ENCODE measurements at places on chromosomes 5 and 9.

DNA sequence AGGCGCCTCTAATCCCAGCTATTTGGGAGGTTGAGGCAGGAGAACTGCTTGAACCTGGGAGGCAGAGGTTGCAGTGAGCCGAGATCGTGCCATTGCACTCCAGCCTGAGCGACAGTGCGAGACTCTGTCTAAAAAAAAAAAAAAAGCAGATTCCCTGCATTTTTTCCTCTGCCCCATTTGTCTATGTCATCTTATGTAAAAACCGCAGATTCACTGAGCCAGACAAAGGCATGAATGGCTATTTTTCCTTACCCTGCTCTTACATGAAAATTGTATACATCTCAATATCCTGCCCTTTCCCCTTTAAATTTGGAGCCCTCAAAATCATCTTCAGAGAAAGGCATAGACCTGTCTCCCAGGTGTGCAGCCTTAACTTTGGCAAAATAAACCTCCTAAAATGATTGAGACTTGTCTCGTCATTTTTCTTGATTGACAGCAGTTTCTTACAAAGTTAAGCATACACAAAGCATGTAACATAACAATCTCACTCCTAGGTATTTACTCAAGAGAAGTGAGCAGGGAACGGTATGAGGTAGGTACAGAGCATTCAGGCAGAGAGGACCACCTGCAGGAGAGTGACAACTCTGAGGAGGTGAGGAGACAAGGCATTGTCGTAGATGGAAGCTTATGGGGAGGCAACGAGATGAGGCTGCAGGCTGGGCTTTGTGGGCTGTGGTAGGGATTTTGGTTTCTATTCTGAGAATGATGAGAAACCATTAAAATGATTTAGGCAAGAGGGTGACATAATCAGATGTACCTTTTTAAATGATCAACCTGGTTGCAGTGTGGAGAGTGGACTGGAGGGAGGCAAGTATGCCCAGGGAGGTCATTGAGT is 65.7 kb upstream of the IL6ST start:
- no peak for DNase-seq

- DNase-seq: no peak
Measured at GRCh38 chr9:127587966-127588365, 24.1 kb upstream of the STXBP1 start.

GRCh38 chr9:973295-973834 is 3.1 kb upstream of the DMRT3 start:
- DNase-seq: no peak

DNA sequence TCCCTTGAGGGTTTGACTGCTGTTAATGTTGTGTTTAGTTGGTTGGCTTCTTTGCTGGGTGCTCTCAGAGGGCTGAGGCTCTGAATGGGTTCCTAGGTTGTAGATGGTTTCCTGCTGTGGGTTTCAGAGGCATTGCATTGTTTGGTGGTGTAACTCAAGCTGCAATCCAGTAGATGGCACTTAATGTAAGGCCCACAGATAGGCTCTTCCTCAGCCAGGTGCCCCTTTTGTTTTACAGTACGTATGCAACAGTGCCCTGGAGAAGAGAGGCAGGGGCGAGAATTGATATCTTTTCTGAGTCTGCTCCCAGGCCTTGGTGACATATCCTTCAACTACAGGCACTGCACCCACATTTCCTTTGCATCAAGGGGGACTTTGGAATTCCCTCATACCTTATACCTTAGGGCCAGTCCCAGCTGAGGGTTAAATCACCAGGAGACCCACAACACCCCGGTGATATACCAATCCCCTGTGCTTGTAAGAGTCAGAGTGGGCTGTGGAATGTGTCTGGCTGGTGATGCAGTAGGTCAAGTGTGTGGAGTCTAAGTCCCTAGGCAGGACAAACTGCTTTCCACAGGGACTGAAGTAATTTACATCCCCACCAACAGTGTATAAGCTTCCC is 7.0 kb upstream of the UGT3A2 start:
- no peak for DNase-seq

DNA sequence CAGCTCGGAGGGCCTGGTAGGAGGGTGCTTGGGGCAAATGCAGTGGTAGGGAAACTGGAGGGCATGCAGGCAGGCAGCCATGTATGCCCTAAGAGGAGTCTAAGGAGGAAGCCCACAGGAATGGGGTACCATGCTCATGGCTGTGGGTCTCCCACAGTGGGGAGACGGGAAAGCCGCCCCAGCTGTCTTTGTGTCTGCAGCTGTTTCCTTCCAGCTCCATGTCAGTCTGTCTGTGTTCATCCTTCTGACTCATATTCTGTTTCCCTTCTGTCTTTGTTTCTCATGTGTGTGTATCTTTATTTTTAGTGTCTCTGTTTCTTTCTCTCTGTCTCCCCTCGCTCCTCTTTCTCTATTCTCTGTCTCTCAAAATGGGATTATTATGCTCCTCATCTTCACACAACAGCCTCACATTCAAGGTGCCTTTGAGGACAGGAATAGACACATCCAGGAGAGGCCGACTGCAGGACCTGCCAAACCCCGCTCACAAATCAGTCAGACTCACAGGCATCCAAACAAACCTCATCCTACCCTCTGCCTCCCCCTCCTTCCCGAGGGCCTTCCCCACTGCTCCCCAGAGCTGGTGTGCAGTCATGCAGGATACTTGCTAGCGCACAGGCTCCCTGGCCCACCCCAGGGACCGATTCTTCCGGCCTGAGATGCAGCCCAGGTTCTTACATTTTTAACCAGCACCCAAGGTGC is 68.4 kb upstream of the RARS1 start:
- no peak for DNase-seq

DNA sequence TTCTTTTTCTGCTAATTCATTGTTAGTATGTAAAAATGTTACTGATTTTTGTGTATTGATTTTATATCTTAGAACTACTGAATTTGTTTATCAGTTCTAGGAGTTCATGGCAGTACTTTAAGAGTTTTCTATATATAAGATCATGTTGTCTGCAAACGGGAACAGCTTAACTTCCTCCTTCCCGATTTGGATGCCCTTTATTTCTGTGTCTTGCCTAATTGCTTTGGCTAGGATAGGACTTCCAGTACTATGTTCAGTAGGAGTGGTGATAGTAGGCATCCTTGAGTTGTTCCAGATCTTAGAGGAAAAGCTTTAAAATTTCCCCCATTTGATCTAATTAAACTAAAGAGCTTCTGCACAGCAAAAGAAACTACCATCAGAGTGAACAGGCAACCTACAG is 20.1 kb downstream of the RCL1 start:
- DNase-seq: no peak

GRCh38 chr9:136341042-136341655 is 13.8 kb downstream of the GPSM1 start:
- no peak for DNase-seq

- DNase-seq: no peak
Measured at GRCh38 chr5:151688436-151688835, 1.7 kb upstream of the SPARC start.

- DNase-seq: no peak
Measured at GRCh38 chr9:108991479-108991878, 21.8 kb downstream of the CTNNAL1 start.

DNA sequence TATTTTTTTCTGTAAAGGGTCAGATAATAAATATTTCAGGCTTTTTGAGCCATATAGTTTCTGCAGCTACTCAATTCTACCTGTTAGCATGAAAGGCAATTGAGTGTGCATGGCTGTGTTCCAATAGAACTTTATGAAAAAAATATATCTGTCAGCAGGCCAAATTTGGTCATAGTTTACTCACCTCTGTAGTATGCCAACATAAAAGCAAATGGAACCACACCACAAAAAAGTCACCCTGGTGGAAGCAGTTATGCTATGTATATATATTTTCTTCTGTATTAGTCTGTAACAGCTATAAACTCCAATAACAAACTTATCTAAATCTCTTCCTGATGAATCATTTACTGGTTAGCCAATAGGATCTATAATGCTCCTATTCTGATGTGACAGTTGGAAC is 3.4 kb downstream of the SLC38A9 start:
- DNase-seq: no peak

DNA sequence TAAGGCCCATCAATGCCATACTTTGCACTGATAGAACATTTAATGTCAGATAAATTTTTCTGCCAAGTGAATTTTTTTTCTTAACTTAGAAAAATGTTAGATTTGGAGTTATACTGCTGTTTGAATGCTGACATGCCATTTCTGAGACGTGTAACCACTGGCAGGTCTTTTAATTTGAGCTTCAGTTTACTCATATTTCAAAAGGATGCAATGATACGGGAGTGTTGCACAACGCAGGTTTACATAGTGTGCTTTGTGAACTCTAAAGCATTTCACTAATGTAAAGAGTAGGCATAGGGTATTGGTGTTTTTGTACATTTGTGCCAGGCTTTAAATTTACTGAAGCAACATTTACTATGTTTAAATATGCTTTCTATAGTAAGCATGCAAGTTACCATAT is 4.2 kb downstream of the ZBTB43 start:
- no peak for DNase-seq

- DNase-seq: no peak
Measured at GRCh38 chr9:132204883-132205282, 43.0 kb downstream of the NTNG2 start.

DNA sequence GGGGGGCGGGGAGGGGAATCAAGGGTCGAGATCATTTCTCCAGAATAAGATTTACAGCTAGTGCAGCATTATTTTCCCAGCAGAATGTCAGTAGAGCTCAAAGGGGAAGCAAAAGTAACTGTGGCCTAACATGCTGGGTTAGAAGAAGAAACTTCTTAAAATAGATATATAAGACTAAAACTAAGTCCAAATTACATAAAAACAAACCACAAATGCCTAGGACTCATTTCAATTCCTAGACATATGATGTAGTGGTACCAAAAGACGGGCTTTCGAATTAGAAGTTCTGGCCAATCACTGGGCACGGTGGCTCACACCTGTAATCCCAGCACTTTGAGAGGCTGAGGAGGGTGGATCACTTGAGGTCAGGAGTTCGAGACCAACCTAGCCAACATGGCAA is 20.8 kb upstream of the MELK start:
- DNase-seq: no peak

DNA sequence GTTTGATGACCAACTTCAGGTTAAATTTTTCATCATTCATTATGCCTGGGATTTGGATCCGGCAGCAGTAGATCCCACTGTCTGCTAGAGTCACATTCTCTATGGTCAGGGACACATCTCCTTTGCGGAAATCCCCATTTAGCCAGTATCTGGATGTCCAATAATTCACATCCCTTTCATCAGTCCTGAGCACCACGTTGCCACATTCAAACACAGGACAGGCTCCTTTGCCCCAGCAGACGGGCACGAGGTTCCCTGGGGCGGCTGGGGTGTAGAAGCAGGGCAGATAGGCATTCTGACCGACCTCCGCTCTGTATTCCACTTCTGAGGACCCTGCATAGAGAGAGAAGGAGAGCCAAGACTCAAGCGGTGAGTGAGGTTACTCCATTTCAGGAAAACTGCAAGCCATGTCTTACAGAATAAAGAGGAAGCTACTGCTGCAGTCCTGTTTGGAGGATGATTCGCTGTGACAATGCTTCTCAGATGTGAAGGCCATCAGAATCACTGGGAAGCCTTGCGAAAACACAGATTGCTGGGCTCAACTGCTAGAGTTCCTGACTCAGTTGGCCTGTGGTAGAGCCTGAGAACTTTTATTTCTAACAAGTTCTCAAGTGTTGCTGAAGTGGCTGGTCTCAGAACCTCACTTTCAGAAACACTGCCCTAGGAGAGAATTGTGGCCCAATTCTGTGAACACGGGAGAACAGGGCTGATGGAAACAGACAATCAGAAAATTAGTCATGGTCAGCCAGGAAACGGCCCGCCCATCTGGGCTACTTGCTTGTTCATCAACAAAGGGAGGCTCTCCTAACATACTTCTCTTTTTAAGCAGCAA is 2.0 kb downstream of the HAVCR2 start:
- DNase-seq: no peak

DNA sequence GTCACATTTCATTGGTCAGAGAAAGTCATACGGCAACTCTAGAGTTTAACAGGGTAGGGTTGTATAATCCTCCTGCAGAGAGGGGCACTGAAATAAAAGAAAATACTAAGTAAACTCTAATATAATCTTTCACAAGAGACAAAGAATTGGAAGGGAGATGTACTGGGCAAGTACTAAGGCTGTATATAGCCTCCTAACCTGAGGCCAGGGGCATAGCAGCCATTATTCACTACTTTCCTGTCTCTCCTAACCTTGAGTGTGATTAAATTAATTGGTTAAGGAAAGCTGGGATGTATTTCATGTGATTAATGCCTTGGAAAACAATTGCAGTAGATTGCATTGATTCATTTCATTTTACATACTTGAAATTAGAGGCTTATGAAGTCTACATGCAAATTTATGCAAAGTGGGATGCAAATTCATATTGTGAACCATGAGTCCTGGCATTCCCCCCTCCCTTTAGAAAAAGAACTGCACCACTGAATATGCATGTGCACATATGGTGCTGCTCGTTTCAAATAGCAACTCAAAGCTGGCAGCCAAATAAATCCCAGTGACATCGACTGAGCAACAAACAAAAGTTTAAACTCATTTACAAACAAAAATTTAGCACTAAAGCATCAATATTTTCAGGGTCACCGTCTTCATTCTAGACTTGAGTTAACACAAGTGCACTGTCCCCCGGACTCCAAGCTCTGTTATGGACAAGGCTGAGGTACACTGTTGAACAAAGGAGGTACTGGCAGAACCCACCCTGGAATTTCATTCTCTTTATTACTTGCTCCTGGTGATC is 70.0 kb downstream of the DMAC1 start:
- DNase-seq: no peak

DNA sequence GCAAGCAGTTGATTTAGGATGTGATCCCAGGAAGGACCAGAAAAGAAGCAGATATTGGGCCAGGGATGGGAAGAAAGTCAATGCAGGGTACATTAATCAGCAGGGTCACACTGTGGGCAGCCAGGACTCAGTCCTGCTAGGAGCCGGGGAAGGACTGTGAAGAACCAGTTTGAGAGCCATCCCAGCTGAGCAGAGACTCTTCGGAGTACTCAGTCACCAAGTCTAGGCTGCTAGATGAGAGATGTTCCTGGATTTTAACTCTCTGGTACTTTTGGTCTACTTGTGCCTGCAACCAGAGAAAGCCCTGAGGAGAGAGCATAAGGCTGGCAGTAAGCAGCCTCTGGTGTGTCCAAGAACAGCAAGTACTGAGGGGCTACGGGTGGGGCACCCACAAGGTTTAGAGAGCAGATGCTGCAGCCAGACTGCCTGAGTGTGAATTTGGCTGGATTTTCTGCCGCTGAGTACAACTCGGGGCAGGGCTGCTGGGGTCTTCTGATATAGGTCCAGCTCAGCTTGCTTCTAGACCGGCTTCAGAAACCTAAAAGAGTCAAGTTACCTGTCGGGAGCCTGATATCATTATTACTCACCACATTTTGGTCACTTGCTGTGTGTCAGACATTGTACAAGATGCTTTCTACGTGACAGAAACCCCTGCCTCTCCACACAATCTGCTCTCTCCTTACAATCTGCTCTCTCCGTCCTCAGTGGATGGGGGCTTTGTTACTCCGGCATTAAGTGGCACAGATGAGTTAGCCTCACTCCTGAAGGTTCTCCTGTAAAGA is 250.2 kb upstream of the GAS1 start:
- DNase-seq: no peak

DNA sequence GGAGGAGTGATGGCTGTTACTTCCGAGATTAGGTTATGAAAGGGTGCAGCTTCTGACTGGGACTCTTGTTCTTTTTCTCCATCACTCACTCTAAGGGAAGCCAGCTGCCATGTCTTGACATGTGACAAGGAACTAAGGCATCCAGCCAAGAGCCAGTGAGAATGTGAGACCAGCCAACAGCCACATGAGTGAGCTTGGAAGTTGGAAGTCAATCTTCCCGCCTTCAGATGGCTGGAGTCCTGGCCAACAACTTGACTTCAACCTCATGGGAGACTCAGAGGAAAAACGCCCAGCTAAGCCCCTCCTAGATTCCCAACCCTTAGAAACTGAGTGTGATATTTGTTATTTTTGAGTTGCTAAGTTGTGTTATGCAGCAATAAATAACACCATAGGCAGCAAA is 201.1 kb downstream of the SNX18 start:
- no peak for DNase-seq
